ENCODE measurements at places on chromosomes 3 and 15.

- no peak for DNase-seq
Observed at GRCh38 chr3:87727783-87728182, 331.0 kb downstream of the CGGBP1 start.

DNA sequence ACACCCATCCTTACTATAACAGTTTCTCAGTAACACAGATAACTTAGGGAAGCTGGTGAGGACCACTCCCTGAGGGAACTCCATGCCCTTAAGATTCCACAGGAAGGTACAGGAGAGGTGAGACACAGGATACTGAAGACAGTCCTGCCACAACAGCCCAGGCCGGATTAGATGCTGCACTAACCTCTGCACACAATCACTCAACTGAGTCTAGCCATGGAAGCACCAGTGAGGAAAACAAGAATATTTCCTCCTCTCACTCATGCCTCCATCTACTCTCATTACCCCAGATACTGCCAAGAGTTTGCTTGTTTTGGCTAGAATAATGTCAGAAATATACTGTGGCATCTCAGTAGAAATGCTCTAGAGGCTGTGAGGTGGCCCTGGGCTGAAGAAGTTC is 3.7 kb downstream of the ANO10 start:
- no peak for DNase-seq

GRCh38 chr15:43168192-43169107 is 16.8 kb upstream of the CCNDBP1 start:
- DNase-seq = no peak

DNA sequence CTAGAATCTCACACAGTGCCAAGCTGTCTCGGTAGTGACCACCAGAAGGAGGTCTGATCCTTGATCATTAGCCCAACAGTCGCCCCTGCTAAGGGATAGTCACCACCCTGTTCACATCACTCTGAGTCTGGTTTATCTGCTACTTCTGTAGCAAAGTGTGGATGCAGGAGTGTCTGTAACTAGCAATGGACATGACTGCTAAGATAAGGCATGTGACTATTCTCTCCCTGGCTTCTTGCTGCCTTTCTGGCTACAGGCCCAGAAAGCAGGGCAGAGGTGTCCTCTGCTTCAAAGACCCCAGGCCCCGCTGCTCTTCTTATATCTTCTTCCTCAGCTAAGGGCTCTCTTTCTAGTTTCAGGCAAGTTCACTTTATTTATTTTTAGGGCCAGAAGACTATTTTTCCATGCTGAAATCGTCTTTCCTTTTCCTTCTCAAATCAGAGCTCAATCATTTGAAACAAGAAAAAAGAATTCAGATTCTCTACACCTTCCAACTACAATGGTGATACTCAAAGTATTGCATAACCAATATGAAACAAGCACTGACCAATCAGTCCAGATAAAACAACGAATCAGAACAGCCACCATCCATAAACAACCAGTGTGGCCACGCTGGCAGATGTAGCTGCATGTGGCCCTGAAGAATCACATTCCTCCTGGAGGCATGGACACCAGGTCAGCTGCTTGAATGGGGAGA is 8.0 kb upstream of the KNG1 start:
- DNase-seq = no peak

DNA sequence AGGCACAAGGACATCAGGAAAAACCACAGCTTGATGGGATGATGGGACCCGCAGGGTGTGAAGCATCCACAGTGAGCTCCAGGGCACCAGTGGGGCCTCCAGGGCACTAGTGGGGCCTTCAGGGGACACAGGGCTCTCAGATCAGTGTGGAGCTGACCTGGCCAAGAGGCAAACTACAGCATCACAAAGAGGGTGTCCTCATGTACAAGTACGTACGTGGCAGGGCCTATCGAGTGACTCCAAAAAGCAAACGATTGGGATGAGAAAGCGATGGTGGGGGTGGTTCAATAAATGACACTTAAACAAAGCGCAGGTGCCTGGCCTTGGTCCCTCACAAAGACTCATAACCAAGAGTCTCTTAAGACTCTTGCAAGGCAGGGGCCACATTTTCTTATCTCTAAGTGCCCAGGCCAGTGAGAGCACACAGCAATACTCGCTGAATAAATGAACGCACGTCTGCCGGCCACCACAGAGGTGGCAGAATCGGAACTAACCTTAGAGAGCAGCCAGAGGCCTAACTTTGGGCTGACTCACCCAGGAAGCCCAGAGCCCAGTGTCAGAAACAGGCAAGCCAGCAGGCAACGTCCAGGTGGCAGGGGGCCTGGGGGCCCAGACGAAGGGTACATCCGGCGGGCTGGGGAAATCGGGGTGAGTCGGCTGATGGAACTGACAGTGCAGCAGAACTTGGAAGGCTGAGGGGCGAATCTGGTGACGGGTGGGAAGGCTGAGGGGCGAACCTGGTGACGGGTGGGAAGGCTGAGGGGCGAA is 8.7 kb downstream of the PCSK6 start:
- no peak for DNase-seq

DNA sequence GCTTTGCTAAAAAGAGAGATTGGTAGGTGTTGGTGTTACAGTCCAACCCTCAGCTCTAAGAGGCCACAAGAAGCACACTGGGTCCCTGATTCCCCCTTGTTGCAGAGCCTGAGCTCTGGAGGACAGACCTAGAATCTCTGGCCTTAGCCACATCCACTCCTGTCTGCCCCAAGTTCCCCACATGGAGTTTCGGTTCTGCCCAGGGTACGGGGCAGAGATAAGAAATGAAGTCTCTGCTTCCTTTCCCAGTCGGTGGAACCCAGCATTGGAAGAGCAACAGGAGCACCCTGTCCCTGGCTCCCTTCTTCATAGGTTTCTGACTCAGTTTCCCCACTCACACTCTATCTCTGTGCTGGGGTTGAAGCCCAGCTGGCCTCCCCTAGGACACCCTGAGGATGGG is 13.2 kb downstream of the PRR23E start:
- no peak for DNase-seq

- no peak for DNase-seq
Observed at GRCh38 chr3:154421083-154421482, 8.9 kb downstream of the GPR149 start.

DNA sequence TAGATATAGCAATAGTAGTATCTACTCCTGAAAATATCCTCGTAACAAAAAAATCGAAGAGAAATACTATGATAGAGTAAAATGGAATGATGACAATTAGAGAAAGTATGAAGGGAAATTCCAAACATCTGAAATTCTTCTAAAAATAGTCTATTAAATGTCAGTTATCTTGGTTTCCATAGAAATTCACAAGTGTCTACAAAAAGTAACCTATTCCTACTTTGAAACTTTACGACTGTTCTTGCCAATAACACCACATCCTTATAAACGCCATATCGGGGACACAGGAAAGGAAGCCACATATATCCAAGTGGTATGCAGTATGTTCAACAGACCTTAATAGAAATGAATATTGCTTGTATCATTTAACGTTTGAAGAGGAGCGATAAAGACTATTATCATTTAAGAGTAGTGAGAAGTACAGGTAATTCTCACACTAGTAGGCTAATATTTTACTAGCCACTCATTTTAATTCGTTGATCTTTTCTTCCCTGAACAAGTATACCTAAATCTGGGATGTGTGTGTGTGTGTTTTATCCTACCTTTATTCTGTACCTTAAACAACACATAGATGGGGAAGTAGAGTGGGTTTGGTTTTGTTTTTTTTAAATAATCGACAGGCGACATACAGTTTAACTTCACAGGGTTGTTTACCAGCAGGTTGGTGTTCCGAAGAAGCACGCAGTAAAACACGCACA is 1.2 kb downstream of the GPR176 start:
- no peak for DNase-seq

Measured in SW 1271 (cell line).